ENCODE measurements at places on chromosomes 1 and 21.

DNA sequence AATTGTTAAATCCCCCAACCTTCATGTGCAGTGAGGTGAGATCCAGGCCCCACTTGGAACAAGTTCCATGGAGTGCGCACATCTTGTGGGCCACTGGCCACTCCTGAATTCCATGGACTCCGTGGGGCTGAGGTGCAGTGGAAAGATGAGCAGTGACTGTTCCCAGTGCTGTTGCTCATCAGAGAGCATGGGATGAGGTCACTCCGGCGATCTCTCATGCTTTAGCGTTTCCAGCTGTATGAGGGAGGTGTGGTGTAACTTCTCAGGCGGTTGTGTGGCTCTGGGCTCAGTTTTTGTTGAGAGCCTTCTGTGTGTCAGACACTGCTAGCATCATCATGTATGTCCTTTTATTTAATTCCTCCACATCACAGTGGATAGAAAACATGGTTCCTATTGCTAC lies 96.2 kb downstream of the GALNT2 start:
- DNase-seq, result no peak

GRCh38 chr1:95582191-95582590 lies 348.2 kb downstream of the RWDD3 start:
- DNase-seq, result no peak

- DNase-seq, result no peak
These were observed 25.6 kb downstream of the XCL2 start for GRCh38 chr1:168518201-168518689.

DNA sequence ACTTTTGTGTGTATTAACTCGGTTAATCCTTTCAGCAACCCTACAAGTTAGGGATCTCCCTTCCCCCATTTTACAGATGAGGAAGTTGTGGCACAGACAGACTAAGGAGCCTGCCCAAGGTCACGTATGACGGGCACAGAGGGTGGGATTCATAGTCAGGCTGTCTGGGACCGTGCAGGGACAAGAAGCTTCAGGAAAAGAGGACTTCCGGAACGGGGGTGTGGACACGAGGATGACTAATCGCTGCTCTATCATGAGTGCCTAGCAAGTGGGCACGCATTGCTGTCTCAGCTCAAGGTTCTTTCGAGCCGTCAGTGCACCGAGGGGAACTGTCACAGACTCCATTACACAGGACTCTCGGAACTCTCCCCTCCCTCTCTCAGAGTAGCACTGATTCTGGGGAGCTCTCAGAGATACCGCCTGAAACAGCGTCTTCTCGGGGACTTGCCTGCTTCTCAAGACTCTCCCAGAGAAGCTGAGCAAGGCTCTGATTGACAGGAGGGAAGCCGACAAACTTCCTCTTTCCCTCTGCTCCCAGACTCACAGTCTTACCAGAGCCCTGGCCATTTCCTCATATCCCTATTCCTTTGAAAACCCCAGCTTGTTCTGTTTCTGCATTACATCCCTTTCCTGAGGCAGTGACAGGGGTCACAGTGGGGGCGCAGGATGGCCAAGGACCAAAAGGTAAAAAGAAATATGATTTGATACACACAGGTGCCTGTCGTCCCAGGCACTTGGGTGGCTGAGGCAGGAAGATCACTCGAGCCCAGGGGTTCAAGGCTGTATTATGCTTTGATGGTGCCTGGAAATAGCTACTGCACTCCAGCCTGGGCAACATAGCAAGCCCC lies 14.4 kb downstream of the FHAD1 start:
- no peak for DNase-seq

All from SHP77 (cell line).